SJSA1 (cell line): ENCODE measurements at places on chromosomes 16 and 17. TPM values are rescaled to one million over a fixed set of nuclear protein-coding genes. Genes with fewer than 3 reads are reported as not detected.

DNA sequence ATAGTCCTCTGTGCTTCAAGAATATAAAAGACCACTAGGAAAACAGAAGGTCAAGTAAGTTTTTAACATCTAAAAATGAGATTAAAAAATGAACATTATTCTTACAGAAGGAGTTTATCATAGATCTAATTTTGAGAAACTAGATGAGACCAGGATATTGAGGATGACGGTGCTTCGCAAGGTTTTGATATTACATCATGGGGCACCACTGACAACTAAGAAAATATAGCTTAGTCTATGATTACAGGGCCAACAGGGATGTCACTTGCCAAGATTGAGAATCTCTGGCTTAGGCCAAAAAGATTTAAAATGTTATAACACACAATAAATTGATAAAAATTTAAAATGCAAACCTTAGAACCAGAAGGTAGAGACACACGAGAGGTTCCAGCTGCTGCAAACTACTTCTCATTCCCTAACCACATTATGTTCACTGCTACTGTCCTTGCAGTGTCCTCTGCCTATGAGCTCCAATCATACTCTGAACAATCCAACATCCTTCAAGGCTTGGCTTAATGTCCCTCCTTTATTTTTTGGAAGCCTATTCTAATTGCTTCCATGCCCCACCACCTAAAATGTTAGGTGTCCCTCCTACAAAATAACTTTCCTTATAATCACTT lies 33.2 kb downstream of the USP32 start:
- H3K36me3 ChIP-seq: no peaks in the 10 kb centered on the region
- no peak overlapping the region for H3K27ac ChIP-seq
- no peak overlapping the region for H3K4me3 ChIP-seq
- no peaks in the 10 kb centered on the region for H3K27me3 ChIP-seq
- no peak for DNase-seq

DNA sequence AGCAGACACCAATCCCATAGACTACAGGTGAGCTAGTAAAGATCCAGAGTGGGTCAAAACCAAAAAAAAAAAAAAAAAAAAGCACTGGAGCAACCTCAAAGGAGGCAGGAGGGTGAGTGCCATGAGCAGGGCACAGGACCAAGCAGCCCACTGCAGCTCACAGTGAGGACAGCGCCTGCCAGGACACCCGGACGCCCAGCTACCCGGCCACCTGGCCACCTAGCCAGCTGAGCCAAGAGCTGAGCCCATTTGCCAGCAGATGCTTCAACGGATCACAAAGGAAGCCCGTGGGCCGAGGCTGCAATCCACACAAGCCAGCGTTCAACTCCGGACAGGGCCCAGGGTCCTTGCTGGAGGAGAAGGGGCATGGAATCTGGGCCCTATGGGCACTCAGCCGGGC lies 15.1 kb downstream of the AXIN1 start:
- H3K27me3 ChIP-seq: no peaks in the 10 kb centered on the region
- H3K4me1 ChIP-seq: no peaks in the 10 kb centered on the region
- no peak for DNase-seq
- H3K27ac ChIP-seq: no peak overlapping the region

DNA sequence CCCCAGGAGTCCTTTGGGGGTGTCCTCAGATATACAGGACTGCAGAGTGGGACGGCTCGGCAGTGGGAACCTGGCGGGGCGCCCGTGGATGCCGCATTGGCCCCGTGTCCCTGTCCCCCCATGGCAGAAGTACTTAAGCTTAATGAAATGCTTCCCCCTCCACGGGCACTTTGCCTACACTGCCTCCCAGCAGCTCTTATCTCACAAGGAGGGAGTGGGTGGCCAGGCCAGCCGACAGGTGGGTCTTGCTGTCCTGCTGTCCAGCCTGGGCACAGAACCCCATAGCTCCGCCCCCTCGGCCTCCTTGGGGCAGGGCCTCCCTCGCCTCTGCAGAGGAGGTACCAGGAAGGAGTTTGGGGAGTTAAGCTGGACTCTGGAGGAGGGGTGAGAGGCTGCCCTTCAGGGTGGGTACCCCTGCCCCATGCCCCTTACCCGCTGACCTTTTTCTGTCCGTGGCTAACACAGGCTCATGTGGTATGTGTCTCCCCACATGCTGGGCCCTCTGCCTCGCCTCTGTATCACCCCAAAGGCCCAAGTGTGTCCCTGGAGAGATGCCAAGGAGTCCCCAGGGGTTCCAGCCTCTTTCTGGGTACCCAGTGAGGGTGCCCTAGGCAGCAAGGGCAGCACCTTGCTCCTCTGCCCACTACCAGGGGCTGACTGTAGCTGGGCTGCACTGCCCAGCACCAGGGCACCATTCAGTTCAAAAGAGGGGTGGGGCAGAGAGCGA lies 8.7 kb downstream of the THRA start:
- peaks cover 10% of the 10 kb centered on the region; the same call in 1 of the 2 replicates for H3K36me3 ChIP-seq
- no peak for DNase-seq
- no peak overlapping the region for H3K27ac ChIP-seq
- no peaks in the 10 kb centered on the region for H3K27me3 ChIP-seq
- H3K4me1 ChIP-seq: peaks cover 54% of the 10 kb centered on the region

DNA sequence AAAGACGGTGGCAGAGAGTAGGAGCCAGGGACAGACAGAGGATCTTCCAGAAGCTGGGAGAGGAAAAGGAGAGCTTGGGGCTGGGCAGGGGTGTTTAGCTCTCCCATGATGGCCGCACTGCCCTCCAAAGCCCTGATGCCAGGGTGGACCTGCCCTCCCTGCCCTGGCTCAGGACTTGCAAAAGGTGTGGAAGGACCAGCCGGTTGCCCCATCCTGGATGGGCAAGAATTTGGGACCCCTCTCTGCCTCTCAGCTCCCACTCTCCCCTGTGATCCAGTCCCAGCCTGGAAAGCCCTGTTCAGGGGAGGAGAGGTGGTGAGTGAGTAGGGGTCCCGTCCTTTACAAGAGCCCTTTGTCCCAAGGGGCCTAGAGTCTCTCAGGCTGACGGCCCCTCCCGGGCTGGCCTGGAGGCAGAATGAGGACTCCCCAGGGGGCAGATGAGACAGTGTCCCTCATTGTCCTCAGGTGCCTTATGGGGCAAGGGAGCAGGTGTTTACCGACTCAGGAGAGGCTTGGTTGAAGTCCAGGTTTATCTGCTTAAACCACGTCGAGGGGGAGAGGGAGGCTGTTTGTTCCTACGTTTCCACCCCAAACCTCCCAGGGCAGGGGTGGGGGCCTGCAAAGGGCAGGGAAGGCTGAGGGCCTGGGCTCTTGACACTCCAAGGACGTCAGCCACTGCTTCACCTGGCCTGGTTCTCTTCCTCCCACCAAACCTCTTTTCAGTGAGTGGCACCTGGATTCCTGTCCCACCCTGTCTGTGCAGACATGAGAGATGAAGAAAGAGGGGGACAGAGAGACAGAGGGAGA lies 19.3 kb upstream of the ITGA3 start:
- peak overlapping the region; percentile 48 for H3K27ac ChIP-seq
- no peak for DNase-seq
- H3K4me3 ChIP-seq: no peak overlapping the region
- H3K36me3 ChIP-seq: no peaks in the 10 kb centered on the region
- no peaks in the 10 kb centered on the region for H3K27me3 ChIP-seq

Gene MYO1D
- 1.1 and 1.7 TPM in 2 replicates for total RNA-seq

- no peaks in the 10 kb centered on the region for H3K27me3 ChIP-seq
- DNase-seq: no peak
- H3K36me3 ChIP-seq: no peaks in the 10 kb centered on the region
- no peaks in the 10 kb centered on the region for H3K4me1 ChIP-seq
- no peak overlapping the region for H3K27ac ChIP-seq
- no peak overlapping the region for H3K4me3 ChIP-seq
Observed at GRCh38 chr17:70577456-70577855, 408.1 kb downstream of the KCNJ2 start.

- H3K27ac ChIP-seq: peak overlapping the region; percentile 10; the same call in 1 of the 2 replicates
- peak; percentile 78 for DNase-seq
- H3K27me3 ChIP-seq: no peaks in the 10 kb centered on the region
- H3K4me1 ChIP-seq: peaks cover 23% of the 10 kb centered on the region
- H3K36me3 ChIP-seq: no peaks in the 10 kb centered on the region
- H3K4me3 ChIP-seq: no peak overlapping the region
Observed at GRCh38 chr17:75864448-75864871, 9.3 kb upstream of the WBP2 start.

DNA sequence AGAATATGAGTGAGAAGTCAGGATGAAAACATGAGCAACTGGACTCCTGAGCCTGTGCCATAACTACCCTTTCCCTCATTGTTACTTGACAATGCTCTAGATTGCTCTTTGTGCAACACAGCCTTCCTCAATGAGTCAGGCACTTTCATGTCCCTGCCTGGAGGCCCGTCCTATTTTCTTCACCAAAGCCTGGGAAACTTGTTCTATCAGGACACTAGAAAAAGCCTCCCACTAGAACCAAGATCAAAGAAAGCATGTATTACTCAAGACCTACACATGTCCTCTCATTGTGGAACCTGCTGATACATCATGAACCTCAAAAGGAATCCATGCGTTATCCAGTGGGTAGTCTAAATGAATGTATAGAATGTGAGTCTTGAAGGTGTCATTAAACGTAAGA lies 624.5 kb downstream of the TOX3 start:
- H3K4me3 ChIP-seq: no peak overlapping the region
- H3K36me3 ChIP-seq: no peaks in the 10 kb centered on the region
- no peak for DNase-seq
- no peak overlapping the region for H3K27ac ChIP-seq
- no peaks in the 10 kb centered on the region for H3K27me3 ChIP-seq
- H3K4me1 ChIP-seq: no peaks in the 10 kb centered on the region

DNA sequence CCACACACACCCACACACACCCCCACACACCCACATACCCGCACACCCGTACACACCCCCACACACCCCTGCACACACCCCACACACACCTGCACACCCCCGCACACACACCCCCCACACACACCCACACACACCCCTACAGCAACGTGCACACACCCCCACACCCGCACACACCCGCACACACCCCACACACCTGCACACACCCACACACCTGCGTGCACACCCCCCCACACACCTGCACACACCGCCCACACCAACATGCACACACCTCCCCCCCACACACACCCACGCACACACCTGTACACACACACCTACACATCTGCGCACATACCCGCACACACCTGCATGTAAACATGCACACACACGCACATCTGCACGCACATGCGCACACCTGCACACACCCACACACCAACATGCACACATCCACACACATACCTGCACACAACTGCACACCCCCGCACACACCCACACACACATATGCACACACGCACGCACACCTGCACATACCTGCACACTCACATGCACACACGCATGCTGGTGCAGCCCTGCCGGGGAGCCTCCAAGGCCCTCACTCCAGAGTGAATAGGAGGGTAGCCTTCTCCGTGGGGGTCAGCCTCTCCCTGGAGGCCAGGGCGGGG lies 7.5 kb downstream of the ASPSCR1 start:
- no peak for DNase-seq
- H3K4me1 ChIP-seq: no peaks in the 10 kb centered on the region
- peaks cover 51% of the 10 kb centered on the region for H3K36me3 ChIP-seq

Gene C1QTNF8
- total RNA-seq: not detected in 2 replicates

- no peaks in the 10 kb centered on the region for H3K36me3 ChIP-seq
- H3K4me1 ChIP-seq: no peaks in the 10 kb centered on the region
- no peaks in the 10 kb centered on the region for H3K27me3 ChIP-seq
- no peak overlapping the region for H3K27ac ChIP-seq
- peak; percentile 18 for DNase-seq
Observed at GRCh38 chr16:49594153-49594552, 220.5 kb downstream of the C16orf78 start.

DNA sequence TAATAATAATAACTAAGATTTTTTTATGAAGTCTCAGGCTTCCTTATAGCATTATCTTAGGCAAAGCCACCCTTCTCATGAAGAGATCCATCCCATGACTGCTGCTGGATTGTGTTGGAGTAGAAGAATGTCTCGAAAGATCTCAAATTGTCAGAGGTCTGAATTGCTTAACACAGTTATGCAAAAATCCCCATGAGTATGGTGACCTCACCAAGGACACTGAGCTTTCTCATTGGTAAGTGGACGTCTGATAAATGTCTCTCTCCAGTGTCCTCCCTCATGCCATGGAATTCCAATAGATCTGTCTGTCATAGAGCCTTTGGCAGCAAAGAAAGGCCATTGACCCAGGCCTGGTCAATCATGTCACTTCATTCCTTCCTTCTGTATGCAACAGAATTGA lies 264.5 kb downstream of the CDH11 start:
- H3K4me1 ChIP-seq: no peaks in the 10 kb centered on the region
- no peaks in the 10 kb centered on the region for H3K36me3 ChIP-seq
- no peaks in the 10 kb centered on the region for H3K27me3 ChIP-seq
- no peak for DNase-seq
- H3K27ac ChIP-seq: no peak overlapping the region

DNA sequence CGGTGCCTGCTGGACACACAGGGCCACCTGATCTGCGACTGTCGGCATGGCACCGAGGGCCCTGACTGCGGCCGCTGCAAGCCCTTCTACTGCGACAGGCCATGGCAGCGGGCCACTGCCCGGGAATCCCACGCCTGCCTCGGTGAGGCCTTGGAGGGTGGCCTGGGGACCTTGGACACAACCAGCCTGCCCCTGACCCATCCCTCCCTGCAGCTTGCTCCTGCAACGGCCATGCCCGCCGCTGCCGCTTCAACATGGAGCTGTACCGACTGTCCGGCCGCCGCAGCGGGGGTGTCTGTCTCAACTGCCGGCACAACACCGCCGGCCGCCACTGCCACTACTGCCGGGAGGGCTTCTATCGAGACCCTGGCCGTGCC lies 1.4 kb downstream of the NTN3 start:
- H3K36me3 ChIP-seq: peaks cover 8% of the 10 kb centered on the region
- H3K4me3 ChIP-seq: no peak overlapping the region
- no peak for DNase-seq
- H3K27me3 ChIP-seq: 0 out of 2 replicates have a peak, but pooled peaks cover 3% of the 10 kb centered on the region
- H3K27ac ChIP-seq: no peak overlapping the region

GRCh38 chr17:57970710-57971109 lies 15.5 kb upstream of the CUEDC1 start:
- H3K4me1 ChIP-seq: peaks cover 11% of the 10 kb centered on the region
- H3K36me3 ChIP-seq: peaks cover 41% of the 10 kb centered on the region
- no peaks in the 10 kb centered on the region for H3K27me3 ChIP-seq

GRCh38 chr17:66548158-66548557 lies 245.7 kb downstream of the PRKCA start:
- H3K36me3 ChIP-seq: no peaks in the 10 kb centered on the region
- peaks cover 81% of the 10 kb centered on the region for H3K4me1 ChIP-seq
- H3K27me3 ChIP-seq: no peaks in the 10 kb centered on the region
- H3K27ac ChIP-seq: peak overlapping the region; percentile 96
- DNase-seq: no peak
- no peak overlapping the region for H3K4me3 ChIP-seq

- no peak overlapping the region for H3K27ac ChIP-seq
- no peak overlapping the region for H3K4me3 ChIP-seq
- H3K27me3 ChIP-seq: no peaks in the 10 kb centered on the region
- no peaks in the 10 kb centered on the region for H3K4me1 ChIP-seq
- H3K36me3 ChIP-seq: no peaks in the 10 kb centered on the region
Observed at GRCh38 chr17:50781167-50781566, 13.8 kb upstream of the ANKRD40CL start.

Gene ARRB2
- 2.6 and 8.2 TPM in 2 replicates for total RNA-seq
